Astrocyte of the spinal cord (primary cell): ENCODE measurements at places on chromosomes 2 and 18.

DNA sequence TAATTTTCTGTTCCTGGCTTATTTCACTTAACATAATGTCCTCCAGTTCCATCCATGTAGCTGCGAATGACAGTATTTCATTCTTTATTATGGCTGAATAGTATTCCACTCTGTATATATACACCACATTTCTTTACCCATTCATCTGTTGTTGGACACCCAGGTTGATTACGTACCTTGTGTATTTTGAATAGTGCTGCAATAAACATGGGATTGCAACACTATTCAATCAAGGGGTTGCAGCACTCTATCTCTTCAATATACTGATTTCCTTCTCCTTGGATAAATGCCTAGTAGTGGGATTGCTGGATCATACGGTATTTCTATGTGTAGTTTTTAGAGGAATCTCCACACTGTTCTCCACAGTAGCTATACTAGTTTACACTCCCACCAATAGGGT, 61.3 kb downstream of the THADA start:
- no peak for DNase-seq

DNA sequence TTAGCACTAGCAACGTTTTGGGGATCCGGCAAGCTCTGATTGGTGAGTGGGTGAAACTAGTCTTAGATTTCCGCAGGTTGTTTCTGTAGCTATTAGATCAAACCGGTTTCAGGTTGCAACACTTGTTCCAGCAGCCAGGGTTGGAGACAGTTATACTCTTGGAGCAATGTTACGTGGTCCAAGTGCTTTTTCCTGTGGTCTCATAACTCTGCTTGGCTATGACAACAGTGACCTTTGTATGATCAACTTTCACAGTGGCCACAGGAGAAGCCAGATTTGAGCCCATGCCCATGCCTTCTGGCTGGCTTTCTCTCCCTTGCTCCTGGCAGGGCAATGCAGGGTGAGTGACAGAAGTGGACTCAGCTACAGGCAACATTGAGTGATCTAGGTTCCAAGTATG, 84.5 kb upstream of the TAF1B start:
- DNase-seq: no peak

DNA sequence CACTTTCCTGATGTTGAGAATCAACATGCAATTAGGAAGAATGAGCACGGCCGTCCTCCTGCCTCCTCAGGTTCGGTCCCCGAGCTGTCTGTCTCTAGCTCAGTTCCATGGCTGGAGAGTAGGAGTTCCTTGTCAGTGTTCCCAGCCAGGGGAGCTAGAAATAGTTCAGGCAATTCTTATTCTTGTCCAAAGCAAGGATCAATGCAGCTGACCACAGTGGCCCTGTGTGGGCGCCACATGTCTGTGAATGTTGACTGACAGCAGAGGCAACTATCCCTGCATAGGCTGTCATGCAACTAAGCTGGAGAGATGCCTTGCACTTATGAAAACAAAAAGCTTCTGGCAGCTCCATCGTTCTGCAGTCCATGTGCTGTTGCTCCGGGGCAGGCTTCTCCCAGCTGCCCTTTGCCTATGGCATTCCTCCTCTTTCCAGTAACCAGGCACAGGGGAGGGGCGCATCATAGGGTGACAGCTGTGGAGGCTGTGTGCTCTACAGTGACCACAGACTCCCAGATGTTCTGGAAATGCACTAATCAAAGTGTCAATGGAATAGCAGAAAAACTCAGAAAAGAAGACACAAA, 58.7 kb downstream of the PDCL3 start:
- DNase-seq: no peak

GRCh38 chr2:35989503-35989902, 366.1 kb upstream of the CRIM1 start:
- no peak for DNase-seq

- no peak for DNase-seq
Measured at GRCh38 chr18:3007491-3007890, 5.5 kb downstream of the LPIN2 start.

DNA sequence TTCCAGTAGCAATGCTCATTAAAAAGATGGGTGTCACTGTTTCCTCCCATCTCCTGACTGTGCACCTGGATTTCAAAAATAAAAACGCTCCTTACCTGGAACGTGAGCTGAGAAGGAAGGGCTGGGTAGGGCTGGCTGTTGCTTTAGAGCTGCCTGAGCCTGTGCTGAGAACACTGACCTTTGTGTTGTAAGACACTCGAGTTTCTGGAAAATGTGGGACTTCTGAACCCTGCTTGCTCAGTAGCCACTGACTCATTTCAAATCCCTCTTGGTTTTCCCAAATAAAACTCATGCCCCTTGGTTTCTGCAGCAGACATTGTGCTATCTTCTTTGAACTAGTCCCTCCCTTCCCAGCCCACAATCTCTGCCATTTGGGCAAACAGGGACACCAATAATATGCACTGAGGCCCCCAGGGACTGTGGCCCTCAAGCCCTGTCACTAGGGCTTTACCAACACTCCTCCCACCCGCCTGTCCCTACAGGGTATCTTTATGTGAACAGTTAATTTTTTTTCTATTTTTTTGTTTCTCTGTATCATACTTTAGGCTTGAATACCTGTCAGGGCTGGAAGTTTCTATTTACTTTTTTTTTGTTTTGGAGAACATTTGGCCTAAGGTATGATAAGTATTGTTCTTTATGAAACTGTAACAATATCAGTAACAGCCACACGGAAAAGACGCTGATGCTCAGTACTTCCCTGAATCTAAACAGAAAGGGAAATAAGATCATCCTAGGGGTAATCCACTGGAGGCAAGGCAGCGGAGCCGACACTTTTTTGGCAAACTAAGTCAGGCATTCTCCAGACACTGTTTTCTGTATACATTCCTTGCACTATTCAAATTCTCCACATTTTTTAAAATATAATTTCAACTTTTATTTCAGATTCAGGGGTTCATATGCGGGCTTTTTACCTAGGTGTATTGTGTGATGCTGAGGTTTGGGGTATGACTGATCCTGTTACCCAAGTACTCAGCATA, 280.2 kb downstream of the STK39 start:
- DNase-seq: no peak

DNA sequence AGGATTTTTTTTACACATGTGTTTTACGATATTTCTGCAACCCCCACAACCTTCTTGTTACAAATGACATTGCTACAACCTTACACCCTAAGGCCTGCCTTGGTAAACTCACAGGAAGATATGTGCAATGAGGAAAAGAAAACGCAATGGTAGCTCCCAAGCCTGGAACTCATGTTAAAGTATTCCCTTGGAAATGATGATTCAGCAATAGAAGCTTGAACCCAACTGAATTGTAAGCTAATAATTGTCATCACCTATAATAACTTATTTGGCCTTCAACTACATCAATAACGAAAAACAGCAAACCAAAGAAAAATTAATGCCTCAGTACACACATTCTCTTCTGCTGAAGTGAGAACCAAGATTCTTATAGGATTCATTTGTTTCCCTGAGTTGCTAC, 491.0 kb downstream of the LRP1B start:
- DNase-seq: no peak

DNA sequence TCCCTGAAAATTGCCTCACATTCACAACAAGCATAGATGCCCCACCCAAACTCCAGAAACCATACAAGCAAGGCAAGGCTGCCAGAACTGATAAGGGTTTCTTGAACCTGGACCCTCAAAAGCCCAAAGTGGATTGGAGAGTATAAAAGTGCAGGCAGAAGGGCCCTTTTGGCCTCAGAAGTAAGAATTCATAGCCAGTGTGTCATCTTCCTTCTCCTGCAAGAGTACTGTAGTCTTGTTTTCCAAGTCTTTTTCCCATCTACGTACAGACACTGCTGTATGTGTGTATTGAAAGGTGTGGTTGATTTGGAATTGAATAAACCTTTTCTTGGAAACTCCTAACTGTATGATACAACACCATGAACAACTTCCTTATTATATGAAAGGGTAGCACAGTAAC, 46.8 kb downstream of the ZC3H15 start:
- DNase-seq: peak; percentile 39

- DNase-seq: no peak
Measured at GRCh38 chr2:119266091-119266589, 42.5 kb downstream of the STEAP3 start.

- peak; percentile 72 for DNase-seq
Measured at GRCh38 chr2:150472511-150472899, 15.0 kb downstream of the RND3 start.

DNA sequence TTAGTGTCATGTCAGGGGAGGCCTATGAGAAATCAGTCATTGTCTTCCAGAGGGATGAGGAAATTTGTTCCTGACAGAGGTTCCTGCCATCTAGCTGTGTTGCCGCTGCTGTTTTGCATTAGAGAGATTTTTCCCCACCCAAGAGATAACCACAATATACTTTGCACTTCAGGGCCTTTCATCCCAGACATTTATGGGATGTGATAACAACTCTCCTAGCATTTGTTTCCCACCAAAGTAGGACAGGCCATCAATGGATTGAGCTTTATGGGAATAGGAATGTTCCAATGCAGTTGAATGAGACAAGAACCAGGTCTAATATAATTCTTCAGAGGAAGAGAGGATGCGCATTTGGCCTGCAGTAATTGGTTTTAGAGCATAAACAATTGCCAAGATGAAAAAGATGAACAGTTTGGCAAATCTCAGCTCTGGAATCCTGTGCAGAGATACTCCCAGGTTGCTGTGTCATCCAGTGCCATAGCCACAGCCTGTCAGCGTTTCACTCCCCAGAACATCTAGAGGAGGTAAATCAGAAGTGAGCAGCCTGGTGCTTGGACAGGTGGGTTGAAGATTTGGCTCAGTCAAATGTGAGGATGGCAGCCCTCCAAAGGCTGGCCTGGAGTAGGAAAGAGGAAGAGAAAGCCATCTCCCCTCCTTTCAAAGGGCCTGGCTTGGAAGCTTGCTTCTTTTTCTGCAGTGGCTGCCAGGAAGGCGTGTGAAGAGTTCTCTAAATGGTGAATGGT, 93.7 kb upstream of the SETBP1 start:
- DNase-seq: no peak

GRCh38 chr2:213959589-213959988, 451.3 kb upstream of the VWC2L start:
- DNase-seq: no peak

- no peak for DNase-seq
Measured at GRCh38 chr2:197784956-197785941, at the start of gene BOLL. TSS of gene BOLL (minus strand) at chr2:197785319. CDS start at chr2:197781850, 3,469 bp downstream.

DNA sequence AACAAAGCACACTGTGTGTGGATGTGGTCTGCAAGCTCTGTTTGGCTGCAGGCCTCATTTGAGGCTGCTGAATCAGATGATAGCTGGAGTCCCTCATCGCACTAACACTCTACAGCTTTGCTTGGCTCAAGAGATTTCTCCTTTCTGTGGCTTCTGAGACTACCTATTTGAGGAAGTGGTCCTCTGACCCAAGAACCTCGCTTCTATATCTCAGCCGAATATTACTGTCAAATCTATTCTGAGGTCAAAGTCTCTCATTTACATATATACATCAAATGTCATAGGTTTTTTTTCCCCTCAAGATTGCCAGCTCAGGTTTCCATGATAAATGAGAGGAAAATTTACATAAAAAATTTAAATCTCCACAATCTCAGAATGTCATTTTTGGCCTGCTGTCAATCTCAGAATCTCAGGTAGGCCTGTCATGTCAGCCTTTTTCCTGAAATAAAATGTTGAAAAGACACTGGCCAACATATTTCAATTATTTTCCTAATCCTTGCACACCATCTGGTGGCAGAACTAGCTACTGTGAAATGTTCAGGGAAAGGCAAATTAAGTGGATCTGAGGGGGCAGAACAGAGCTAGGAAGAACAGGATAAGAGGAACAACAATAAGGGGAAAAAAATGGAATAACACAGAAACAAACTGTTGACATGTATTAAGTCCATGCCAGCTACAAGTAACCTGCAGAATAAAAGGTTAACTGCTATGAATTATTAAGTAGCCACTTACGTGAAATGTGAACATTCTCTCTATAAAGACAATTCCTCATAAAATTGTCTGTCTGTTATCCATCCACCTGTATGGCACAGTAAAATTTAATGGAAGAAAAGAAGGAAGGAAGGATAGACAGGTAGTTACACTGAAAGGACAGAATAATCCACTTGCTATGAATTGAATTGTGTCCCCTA, 39.3 kb downstream of the AP1S3 start:
- DNase-seq: peak; percentile 71

DNA sequence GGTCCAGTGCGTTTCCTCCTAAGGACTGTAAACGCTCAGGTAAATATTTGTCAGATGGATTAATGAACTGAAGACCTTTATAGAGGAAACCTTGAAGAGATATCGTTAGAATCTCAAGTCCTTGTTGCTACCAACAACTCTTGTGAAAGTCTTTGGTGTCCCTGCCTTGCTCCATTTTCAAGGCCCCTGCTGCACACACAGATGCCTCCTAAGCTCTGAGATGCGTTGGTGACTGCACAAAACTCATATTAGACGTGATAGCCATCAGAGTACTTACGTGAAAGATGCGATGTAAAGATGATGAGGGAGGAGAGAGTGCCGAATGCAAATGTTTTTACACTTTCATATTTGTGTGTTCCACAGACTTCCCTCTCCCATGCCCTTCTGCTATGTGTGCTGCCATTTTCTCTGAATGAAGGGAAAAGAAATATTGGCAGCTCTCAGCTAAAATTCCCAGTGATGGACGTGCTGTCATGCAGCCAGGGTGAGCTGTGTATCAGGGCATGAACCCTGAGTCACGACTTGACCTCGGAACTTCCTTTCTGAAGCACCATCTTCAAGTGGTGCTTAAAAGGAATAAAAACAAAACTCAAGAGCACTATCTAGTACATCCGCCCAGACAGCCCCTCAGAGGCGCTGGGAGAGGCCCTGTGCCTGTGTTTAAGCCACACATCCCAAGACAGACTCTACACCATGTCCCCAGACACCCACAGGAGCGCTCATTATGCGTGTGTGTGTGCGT, 117.4 kb downstream of the FAM210A start:
- no peak for DNase-seq

DNA sequence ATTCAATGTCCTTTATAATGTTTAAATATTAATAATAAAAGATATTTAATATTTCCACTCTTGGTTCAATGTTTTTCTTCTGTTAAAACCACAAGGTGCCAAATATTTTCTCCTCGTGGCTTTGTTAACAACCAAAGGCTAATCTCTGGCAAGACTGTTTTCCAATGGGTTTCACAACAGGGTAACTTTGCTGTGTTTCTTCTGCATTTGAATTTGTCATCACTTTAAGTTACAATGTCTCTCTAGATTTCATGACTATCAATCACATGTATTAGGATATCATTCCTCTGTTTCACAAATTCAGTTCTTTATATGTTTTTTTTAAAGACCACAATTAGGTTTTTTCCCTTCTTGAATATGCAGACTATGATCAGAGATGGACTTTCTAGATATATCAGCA, 469.8 kb upstream of the ACVR2A start:
- no peak for DNase-seq

- DNase-seq: no peak
Measured at GRCh38 chr18:57965246-57965645, 78.8 kb upstream of the NEDD4L start.

GRCh38 chr18:9575558-9575957, 38.8 kb downstream of the PPP4R1 start:
- peak; percentile 94 for DNase-seq

- peak; percentile 24 for DNase-seq
Measured at GRCh38 chr2:10534514-10535250, 86.6 kb upstream of the ODC1 start.
